ENCODE measurements at places on chromosomes 2 and 18. TPM values are rescaled to one million over a fixed set of nuclear protein-coding genes. Genes with fewer than 3 reads are reported as not detected.

The TRABD2A gene
- total RNA-seq = 4.1 TPM

The CFC1 gene
- total RNA-seq = not detected

The COLEC12 gene
- 10.2 TPM for total RNA-seq

The TDRD15 gene
- 0.10 TPM for total RNA-seq

The TMEM178A gene
- 2.9 TPM for total RNA-seq

The PER2 gene
- total RNA-seq = 30.5 TPM

The TM4SF20 gene
- not detected for total RNA-seq

The POMC gene
- 0.68 TPM for total RNA-seq

The SLC5A7 gene
- 3.7 TPM for total RNA-seq

The TSPYL6 gene
- not detected for total RNA-seq

The NR4A2 gene
- total RNA-seq = 6.6 TPM

The VIT gene
- 7.4 TPM for total RNA-seq

DNA sequence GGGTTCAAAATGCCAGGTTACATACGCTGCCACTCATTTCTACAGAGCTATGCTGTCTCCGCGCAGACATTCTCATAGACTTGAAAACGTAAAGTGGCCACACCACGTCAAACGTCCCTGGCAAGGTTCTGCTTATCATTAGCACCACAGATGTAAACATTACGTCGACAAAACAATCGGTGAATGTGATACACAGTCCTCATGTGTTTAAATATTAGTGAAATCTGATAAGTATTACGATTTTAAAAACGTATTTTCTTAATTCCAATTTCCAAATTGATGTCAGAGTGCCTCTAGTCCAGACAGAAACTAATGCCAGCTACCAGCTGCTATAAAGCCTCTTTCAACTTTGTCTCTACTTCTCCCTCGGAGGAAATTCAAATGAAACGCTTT lies 1.2 kb downstream of the STK17B start:
- no peak for DNase-seq

GRCh38 chr2:5569256-5569655 lies 122.9 kb upstream of the SOX11 start:
- no peak for DNase-seq

- no peak for DNase-seq
Observed at GRCh38 chr2:65974067-65974723, 460.7 kb upstream of the MEIS1 start.

DNA sequence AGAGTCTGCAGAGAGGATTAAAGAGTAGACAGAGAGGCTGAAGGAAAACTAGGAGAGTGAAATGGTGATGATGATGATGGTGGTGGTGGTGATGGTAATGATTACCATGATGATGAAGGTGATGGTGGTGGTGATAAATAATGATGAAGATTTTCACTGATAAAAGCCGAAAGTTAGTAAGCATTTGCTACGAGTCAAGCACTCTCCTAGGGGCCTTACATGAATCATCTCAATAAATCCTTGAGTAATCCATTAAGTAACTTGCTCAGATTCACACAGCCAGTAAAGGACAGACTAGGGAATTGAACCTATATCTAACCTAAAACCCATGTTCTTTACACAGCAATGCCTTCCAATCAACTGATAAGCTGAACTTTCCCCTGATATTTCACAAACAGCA lies 106.7 kb upstream of the PGAP1 start:
- no peak for DNase-seq

DNA sequence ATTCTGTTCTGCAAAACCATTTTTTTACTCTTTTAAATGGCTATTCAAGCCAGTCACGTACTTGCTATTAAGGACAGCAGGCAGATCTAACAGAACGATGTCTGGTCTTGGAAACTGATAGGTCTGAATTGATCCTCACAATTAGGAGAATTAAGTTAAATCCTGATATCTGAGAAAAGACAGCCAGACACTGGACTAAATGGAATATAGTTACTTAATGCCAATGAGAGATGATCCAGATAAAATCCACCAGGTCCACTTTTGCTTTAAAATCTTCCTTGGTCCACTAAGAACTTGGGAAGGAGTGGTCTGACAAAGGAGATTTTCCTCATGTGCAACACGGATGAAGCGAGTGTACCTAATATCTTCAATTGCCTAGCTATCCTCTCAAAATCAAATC lies 86.9 kb downstream of the PLEKHM3 start:
- no peak for DNase-seq

GRCh38 chr2:234548695-234549420 lies 52.0 kb upstream of the ARL4C start:
- no peak for DNase-seq

- no peak for DNase-seq
Observed at GRCh38 chr2:113198048-113198789, 24.4 kb downstream of the PSD4 start.

- no peak for DNase-seq
Observed at GRCh38 chr18:13895505-13896033, 19.8 kb downstream of the MC2R start.

DNA sequence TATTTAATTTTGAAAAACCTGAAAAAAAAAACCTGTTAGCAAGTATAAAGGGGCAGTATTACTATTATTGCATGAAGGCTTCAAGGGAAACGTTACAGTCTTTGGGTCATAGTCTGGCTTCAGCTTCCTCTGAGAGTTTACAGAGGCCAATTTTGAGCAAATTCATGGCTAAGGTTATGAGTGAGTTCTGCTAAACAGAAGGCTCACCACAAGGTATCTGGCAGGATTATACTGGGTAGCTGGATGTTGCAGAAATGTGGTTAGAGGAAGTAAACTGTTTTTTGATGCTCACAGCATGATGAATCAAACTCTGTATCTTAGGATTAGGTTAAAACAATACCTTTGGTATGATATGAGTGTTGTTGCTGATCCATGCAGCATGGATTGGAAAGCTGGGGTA lies 9.3 kb downstream of the MRPL19 start:
- no peak for DNase-seq
